ENCODE measurements at places on chromosomes 5 and 9. TPM values are rescaled to one million over a fixed set of nuclear protein-coding genes. Genes with fewer than 3 reads are reported as not detected.

GRCh38 chr5:113103330-113103729, 126.7 kb downstream of the DCP2 start:
- H3K4me3 ChIP-seq: no peak overlapping the region
- H3K27me3 ChIP-seq: no peaks in the 10 kb centered on the region
- DNase-seq: no peak
- no peaks in the 10 kb centered on the region for H3K4me1 ChIP-seq

- H3K27me3 ChIP-seq: peaks cover 12% of the 10 kb centered on the region
- no peak for DNase-seq
- H3K27ac ChIP-seq: no peak overlapping the region
- no peaks in the 10 kb centered on the region for H3K36me3 ChIP-seq
- no peak overlapping the region for H3K4me3 ChIP-seq
- no peaks in the 10 kb centered on the region for H3K4me1 ChIP-seq
These were observed 311.4 kb downstream of the TLE4 start for GRCh38 chr9:79883073-79883645.

DNA sequence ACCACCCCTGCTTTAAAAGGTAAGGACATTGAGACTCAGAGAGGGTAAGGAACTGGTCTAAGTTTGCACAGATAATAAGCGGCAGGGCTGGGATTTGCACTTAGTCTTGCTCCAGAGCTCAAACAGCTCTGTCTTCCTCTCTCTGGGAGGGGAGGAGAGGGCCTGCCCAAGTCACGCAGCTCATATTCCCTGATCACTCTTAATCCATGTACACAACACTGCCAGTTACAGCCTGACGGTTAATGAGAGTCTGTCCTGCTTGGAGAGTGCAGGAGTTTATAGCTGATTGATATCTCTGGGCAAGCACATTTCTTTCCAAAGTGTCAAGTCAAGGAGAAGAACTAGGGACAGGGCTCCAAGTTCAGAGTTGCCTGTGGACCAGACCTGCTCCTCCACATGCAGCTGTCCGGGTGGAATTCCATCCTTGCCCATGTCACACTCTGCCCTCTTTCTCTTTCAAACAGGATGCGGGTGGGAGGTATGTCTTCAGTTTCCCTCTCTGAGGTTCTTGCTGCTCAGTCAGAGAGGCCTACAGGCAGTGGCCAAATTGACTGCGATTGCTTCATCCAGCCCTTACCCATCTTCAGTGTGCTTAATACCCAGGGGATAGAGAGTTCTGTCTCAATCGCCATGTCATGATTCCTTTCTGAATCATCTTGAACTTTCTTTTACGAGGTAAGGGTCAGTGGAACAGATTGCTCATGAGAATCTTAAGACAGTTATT, 54.5 kb downstream of the GALNT12 start:
- H3K4me3 ChIP-seq: no peak overlapping the region
- peaks cover 11% of the 10 kb centered on the region for H3K27me3 ChIP-seq
- no peak for DNase-seq
- H3K4me1 ChIP-seq: no peaks in the 10 kb centered on the region
- no peaks in the 10 kb centered on the region for H3K36me3 ChIP-seq
- no peak overlapping the region for H3K27ac ChIP-seq

SPATA31A3 gene
- not detected for total RNA-seq

DMRT3 gene
- not detected for total RNA-seq

All from Calu3 (cell line).